ENCODE measurements at places on chromosomes 1 and 21.

GRCh38 chr1:171220581-171221054 lies 27.7 kb upstream of the FMO1 start:
- DNase-seq: no peak

GRCh38 chr1:6268415-6268814 lies 7.5 kb upstream of the GPR153 start:
- no peak for DNase-seq

GRCh38 chr1:214198571-214198970 lies 82.4 kb upstream of the SMYD2 start:
- DNase-seq: no peak

DNA sequence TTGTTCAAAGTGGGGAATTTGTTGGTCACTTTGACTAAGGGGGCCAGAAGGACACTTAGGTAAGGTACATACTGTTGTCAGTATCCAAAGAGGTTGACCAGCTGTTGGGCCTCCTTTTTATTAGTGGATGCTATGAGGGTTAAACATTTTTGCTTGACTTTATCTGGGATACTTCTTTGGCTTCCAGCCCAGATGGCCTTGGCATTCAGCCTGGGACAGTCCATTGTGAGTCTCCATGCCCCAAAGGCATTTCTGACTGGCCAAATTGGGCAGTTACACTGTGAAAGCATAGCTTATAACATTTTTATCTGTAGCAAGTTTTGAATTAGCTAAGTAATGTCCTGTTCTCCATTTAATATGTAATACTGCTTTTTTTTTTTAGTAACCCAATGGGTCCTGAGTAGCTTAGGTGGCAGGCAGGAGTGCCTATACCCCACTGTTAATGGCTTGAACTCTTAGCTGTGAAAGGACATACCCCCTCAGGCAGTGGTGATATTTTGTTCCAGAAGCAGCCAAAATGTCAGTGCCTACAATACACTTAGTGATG lies 35.4 kb upstream of the CD1D start:
- DNase-seq: no peak

DNA sequence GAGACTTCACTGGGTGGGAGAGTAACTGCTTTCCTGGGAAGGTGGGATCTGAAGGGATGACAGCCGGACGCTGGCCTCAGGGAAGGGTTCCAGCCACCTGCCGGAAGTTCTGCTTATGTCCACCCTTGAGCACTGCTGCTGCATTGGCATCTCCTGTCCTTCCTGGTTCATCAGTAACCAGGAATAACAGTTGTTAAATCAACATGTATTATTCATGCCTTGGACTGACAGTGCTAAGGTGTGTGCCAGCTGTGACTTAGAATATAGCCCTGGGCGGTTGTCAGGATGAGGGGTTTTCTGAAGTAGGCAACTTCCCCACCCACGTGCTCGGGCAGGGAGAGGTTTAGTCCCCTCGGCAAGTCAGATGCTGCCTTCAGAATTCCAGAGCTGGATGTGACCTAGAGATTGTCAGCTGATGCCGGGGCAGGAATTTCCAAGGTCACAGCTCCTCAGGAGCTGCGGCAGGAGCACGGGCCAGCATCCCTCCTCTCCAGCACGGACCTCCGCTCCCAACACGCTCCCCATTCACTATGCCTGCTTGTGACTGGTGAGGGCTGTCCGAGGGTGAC lies 17.9 kb downstream of the CLDN14 start:
- DNase-seq: no peak

- no peak for DNase-seq
These were observed 90.4 kb downstream of the PAX7 start for GRCh38 chr1:18721041-18721440.

- DNase-seq: no peak
These were observed 1.5 kb downstream of the STUM start for GRCh38 chr1:226549937-226550671.

DNA sequence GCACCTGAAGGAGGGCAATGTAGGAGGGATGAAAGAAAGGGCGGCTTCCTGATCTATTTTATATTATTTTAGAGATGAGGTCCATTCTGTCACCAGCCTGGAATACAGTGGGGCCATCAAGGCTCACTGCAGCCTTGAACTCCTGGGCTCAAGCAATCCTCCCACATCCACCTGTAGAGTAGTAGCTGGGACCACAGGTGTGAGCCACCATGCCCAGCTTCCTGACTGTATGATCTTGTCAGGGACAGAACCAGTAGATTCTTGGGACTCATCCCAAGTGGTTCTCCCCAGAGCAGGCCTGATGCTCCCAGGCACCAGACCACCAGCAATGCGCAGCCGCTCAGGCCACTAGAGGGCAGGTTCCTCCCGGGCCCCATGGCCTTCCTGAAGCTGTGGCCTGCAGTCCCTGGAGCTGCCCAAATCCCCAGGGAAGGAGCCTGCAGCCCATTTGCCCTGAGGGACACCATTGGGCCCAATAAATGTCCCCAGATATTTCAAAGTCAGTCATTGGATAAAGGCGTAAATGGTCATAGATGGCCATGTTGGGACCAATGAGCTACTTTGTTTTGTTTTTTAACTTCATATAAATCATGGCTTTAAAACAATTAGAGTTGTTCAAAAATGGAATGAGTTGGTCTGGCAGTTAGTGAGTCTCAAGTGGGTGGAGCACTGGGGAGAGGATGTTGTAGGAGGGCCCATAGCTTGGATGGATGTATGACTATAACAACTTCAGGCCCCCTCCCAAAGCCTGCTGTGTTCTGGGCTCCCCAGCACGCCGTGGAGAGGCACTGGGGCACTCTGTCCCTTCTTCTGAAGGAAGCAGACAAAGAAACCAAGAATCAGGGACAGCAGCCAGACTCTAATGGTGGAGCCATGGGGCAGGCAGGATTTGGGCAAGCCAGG lies 44.7 kb upstream of the GOLT1A start:
- no peak for DNase-seq

GRCh38 chr1:172697534-172698002 lies 38.7 kb downstream of the FASLG start:
- no peak for DNase-seq

GRCh38 chr1:9835404-9835757 lies 11.6 kb upstream of the CLSTN1 start:
- DNase-seq: no peak

DNA sequence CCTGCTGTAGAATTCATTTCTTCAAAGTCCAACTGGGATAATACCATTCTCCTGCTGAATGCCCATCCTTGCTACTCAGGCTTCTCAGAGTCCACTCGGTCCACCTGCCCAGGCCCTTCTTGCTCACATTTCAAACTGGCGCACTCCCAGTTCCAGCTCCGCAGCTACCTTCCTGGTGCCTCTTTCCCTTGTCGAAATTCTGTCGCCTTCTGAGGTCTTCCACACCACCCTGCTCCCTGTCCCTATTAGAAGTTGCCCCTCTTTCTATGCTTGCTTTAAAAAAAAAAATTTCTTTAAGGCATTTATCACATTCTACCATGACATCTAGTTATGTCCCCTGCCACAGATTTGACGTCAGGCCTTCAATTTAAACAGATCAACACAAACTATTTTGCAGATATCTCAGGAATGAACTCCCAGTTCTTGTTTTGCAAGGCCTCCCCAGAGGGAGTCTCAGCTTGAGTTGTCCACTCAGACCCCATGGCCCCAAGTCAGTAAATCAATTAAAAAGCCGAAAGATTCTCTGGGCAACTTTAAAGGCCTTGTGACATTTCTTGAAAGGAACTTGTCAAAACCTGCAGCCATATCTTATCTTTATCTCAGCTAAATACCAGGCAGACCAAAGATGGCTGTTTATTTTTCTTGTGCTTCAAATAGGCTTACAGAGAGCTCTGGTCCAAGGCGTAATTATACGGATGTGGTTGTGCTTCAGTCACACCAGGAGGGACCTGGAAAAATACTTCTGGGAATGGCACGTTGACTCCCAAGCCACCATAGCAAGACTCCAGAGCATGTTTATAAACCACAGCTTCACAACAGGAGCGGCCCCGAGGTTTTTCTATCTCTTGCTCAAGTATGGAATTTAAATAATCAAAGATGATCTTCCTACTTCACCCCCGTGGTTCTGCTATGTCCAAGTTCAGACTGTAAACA lies 2.2 kb downstream of the FAM89A start:
- DNase-seq: no peak

GRCh38 chr1:117600325-117600943 lies 5.4 kb upstream of the TENT5C start:
- no peak for DNase-seq

- DNase-seq: no peak
These were observed 16.2 kb upstream of the MARK1 start for GRCh38 chr1:220511785-220512184.

DNA sequence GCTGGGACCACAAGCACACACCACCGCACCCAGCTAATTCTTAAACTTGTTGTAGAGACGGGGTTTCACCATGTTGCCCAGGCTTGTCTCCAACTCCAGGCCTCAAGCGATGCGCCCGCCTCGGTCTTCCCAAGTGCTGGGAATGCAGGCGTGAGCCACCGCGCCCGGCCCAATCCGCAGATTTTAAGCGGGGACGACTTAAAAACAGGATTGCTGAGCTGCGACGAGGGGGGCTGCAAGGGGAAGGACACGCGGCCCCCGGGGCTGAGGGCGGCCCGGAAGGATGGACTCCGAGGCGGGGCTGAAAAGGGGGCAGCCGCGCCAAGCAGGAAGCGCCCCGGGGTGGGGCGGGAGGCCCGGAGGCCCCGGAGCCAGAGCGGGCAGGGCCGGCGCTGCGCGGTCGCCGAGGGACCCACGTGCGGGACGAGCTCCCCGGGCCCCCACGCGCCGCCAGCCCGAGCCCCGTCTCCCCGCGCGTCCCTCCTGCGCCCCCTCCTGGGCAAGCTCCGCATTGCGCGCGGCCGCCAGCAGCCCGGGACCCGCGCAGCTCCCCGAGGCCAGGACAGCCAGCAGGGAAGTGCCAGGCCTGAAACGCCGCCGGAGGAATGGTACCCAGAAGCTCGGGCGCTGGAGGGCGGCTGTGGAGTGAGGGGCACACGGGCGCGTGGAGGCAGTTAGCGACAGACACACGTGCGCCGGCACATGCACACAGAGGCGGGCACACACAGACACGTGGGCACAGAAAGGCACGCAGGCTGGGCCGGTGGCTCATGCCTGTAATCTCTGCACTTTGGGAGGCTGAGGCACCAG lies 5.5 kb upstream of the PRKCZ start:
- DNase-seq: peak; percentile 52

DNA sequence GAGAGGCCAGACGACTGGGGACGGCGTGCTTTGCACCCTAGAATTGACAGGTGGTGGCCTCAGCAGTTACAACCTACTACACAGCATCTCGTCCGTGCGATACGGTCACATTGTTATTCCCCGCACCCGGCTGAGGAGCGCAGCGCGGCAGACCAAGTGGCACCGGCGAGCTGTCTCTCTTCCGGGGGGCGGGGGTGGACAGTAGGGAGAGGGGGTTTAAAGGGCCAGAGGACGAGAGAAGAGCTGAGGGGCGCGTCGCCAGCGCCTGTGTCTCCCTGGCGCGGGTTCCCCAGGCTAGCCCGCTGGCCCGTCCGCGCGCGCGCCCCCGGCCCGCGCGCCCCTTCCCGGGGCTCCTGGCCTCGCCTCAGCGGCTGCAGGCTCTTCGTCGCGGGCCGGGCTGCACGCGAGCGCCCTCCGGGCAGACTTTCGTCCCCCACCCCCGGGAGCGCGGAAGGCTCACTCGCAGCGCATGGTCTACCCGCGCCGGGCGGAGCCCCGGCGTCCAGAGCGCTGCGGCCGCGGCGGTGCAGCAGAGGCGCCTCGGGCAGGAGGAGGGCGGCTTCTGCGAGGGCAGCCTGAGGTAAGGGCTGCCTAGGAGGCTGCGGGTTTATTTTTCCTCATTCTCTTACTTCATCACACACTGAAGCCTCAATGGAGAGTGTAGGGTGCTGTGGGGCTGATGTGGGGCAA lies at the start of gene PDE4B:
Gene PDE4B (plus strand): TSS at position 227 of the 690 bp plus-strand sequence.
- no peak for DNase-seq

DNA sequence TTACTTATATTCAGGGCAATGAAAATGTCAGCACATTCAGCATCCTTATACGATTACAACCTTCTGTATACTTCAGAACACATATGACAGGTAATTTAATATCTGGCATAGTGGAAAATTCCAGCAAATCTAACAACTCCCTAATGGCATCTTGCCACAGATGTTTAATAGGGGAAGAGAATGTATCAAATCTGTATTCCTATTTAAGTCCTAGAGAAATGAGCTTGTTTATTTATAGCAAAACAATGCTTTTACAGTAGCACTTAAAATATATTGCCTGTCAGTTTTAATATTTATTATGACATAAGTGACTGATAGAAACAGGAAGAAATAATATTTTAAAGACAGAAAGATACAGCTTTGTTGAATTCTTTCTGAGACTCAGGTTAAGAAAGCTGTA lies 1101.8 kb upstream of the B3GALT2 start:
- DNase-seq: no peak

DNA sequence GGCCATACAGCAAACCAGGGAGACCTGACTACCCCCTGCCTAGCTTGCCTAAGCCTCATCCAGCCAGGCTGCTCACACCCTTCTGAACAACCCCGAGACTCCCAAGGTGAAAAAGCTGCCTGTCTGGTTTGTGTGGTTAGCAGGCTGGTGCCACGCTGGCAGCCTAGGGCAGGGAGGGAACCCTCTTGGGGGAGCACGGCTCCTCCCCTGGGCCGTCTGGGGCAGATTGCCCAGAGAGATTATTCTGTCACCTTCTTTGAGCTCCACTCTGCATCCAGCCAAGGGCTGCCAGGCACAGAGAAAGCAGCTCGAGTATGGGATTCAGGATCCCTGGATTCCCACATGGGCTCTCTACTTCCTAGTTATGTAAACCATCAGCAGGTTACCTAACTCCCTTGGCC lies 27.5 kb upstream of the TCEA3 start:
- no peak for DNase-seq

DNA sequence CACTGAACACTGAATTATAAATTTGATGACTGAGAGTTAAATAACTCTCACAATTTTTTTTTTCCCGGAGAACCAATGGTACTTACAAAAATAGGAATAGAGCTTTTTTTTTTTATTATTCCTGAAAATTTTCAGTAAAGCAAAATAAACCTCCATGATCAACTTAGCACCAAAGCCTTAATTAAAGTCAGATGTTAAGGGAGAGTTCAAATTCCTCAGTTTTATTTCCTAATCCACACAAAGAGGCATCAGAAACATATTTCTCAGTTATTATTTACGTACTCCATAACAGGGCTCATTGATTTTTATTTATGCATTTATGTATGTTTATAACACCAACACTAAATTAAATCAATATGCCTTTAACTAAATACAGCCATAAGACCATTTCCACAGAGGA lies 55.5 kb downstream of the PLPPR5 start:
- no peak for DNase-seq

GRCh38 chr1:116092752-116093489 lies 18.3 kb upstream of the MAB21L3 start:
- no peak for DNase-seq
